ENCODE measurements at places on chromosomes 16 and 17.

GRCh38 chr17:63246344-63246743 lies 199.8 kb downstream of the CYB561 start:
- no peak for DNase-seq

DNA sequence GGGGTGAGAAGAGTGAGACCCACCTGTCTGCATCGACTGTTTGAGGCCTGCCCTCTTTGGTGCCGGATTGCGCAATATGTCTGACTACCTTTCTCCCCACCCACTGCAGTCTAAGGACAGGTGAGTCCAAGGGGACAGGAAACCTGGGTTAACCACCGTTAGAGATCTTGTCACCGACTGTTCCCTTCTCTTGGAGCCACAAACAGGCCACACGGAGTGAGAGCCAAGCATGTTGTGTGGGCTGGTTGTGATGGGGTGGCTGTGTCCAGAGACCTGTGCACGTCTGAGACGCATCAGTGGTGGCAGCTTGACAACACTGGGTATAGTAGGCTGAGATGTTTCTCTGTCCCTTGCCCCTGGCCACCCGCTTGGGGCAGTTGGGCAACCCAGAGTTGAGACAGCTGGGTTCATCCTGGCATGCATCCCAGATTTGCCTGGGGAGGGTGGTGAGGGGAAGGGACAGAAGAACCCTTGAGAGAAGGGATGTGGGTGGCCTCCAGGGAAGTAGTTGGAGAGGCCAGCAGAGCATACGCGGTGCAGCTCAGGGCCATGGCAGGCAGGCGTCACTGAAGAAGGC lies 21.4 kb downstream of the MPRIP start:
- DNase-seq = peak; percentile 83

DNA sequence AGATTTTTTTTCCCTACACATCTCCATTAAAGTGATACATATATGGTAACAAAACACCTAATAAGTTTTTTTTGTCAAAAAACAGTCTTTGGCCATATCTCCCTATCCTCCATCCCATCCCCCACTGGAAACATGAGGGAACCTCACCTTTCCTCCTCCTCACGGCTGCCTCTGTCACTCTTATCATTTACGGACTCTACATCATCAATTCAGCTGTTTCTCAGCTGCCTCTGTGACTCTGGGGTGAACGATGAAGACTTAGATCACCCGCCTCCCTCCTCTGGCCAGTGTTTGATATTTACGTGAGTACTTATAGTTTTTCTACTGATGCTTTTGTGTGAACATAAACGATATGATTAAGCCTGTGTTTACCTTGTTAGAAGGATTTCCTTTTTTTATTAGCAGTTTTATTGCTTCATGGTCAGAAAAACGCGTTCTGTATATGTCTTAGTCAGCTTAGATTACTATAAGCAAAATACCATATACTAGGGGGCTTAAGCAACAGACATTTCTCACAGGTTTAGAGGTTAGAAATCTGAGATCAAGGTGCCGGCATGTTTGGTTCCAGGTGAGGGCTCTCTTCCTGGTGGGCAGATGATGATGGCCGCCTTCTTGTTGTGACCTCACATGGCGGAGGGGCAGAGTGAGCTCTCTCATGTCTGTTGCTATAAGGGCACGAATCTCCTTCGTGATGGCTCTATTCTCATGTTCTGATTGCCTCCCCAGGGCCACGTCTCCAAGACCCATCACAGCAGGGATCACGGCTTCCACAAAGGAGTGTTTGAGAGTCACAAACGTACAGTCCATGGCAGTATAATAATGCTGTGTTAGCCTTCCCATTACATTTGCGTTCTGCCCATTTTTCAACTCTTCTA lies 32.1 kb downstream of the DNAH17 start:
- no peak for DNase-seq

- DNase-seq = no peak
These were observed 7.0 kb downstream of the YPEL2 start for GRCh38 chr17:59338498-59338897.

DNA sequence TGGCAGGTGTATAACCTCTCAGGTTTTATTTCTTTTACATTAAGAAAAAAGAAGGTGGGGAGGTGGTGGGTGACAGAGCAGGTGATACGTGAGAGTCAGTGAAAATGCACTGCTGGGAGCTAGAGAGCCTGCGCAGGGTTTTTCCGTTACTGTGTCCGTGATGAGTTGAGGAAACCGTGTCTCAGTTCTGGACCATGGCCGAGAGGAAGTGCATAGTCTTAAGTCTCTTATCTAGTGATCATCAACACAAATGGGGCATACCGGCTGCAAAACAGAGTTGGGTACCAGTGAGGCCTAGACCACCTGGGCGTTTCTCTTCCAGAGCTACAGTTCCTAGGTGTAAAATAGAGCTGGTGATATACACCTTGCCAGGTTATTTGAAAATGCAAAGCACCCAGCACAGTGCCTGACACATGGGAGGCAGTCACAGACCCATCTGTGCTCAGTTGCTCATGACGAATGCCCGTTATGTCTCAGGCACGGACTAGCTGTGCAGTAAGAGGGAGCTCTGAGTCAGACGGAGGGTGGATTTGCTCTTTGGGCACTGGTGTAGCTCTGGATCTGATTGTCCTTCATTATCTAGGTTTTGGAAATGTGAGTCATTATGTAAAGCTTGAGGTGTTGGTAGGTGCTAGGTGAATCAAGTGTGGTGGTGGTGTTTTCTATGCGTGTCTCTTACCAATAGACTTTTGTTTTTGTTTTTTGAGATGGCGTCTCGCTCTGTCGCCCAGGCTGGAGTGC lies 60.9 kb downstream of the RPTOR start:
- DNase-seq = no peak

DNA sequence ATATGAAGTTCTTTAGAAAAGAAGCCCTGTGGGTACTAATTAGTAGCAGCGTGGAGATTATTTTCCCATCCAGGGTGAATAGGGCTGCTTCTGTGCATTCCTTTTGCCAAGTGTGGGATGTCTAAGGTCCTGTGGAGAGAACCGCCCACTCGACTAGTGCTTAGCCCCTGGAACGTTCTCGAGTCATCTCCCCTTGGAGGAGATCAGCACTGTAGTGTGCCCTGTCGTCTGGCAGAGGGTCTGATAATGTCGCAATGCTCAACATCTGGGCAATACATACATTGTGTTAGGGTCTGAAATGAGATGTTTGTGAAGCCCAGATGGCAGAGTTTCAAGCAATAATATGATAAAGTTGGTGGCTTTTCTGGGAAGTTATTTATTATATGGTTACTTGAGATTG lies 64.8 kb downstream of the SPECC1 start:
- no peak for DNase-seq

- DNase-seq = peak; percentile 75
These were observed 11.2 kb downstream of the MRPL27 start for GRCh38 chr17:50361561-50362480.

DNA sequence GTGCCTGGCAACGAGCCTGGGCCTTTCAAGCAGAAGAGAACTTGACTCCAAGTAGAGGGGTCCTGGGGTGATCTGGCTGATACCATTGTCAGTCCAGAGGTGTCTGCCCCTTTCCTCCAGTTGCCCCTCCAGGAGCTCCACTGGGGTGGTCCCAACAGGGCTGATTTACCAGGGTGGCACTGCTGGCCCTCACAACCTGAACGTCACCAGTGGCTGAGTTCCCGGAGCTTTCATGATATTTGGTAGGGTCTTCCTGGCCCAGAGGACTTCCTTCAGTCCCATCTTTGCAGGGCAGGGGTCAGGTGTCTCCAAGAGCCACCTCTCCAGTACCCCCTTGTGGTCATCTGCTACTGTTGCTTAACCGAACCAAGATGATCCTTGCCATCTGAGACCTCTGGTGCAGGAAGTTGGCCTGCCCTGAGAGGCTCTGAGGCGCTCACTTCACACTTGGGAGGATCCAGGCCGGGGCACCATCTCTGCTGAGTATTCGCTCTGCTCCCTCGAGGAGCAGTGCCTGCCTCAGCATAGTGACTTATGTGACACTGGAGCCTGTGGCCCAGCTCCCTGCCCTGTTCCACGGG lies 3.5 kb downstream of the LIMD2 start:
- DNase-seq = no peak

- no peak for DNase-seq
These were observed 62.6 kb upstream of the TMEM97 start for GRCh38 chr17:28256370-28256769.

- no peak for DNase-seq
These were observed 40.6 kb downstream of the STH start for GRCh38 chr17:46039592-46040186.

GRCh38 chr17:74367206-74367605 lies at the start of gene GPR142:
Gene GPR142, plus strand, starts transcription at chr17:74367506. Its CDS starts 2,035 bp downstream, at chr17:74369541.
- DNase-seq = no peak

GRCh38 chr16:89489898-89490438 lies 393 bp downstream of the ANKRD11 start:
- no peak for DNase-seq

GRCh38 chr16:71367241-71367976 lies 8.9 kb downstream of the CALB2 start:
- DNase-seq = no peak

GRCh38 chr17:2545393-2545792 lies 33.7 kb upstream of the METTL16 start:
- no peak for DNase-seq

DNA sequence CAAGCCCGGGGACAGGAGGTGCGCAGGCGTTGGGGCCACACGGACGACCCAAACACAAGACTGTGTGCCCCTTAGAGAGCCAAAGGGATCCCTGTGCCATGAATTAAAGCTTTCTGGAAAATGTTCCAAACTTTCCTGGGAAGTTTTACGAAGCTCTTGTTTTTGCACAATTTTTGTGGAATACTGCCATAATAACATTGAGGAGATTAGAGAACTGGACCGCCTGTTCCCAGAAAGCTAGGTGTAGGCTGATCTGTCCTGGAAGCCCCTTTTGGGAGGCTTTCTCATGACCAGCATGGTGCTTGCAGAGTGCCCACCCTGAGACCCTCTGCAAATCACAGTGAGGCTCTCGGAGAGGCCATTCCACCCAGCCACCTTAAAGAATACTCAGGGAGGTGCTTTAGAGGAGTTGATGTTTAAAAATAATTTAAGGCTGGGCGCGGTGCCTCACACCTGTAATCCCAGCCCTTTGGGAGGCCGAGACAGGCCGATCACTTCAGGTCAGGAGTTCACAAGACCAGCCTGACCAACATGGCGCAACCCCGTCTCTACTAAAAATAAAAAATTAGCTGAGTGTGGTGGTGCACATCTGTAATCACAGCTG lies 1.1 kb downstream of the KDM8 start:
- no peak for DNase-seq

- DNase-seq = no peak
These were observed 40.5 kb downstream of the C16orf82 start for GRCh38 chr16:27107185-27107592.

All from sigmoid colon (tissue), 7 donors.